Bone marrow (tissue), 2 donors: ENCODE measurements at places on chromosomes 2 and 18.

GRCh38 chr18:7617738-7618422, 50.8 kb downstream of the PTPRM start:
- DNase-seq = no peak

DNA sequence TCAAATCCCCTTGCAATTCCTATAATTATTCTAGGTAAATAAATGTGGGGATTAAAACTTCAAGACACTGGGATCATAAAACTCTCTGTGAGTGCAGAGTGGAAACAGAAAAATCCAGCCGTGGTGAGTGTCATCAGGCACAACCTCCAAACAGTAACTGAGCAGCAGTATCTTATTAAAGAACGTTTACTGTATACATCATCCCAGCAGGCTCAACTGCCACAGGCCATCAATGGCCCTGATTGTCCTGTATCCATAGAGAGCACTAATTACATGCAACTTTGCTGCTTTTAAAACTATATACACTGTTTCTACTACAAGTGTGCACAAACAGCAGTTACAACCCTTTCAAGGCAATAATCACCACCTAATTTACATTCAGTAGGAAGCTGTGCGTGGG, 23.9 kb downstream of the GAREM1 start:
- no peak for DNase-seq

- no peak for DNase-seq
Observed at GRCh38 chr2:40997362-40997761, 545.5 kb upstream of the SLC8A1 start.

DNA sequence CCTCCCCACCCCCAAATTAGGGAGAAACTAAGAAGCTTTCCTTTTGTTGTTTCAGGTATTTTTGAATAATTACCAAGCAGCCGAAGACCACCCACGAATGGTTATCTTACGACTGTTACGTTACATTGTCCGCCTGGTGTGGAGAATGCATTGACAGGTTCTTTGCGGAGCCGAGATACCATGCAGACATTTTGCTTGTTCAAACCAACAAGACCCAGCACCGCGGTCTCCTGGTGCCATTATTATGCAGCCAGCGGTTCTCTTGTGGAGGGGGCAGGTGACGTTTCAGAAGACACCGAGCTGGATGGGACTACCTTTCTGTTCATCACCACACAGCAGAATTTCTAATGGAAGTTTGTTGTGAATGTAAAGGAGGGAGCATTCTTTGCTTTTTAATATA, 43.4 kb downstream of the BCL2L11 start:
- no peak for DNase-seq

DNA sequence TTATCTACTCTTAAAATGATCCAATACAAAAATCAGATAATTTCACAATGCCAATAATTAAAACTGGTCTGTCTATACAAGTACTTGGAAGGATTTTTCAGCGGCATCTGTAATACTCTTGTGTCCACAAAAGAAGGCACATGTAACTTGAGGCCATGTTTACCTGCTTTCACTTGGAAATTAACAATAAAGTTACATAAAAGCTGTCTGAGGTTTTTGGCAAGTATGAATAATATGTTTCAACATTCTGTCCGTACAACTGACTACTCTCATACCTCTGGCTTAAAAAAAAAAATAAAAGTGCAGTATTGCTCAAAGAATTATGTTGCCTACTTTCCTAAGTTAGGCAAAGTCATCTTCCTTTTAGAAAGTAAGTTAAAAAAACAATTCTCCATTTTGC, 253.6 kb downstream of the NBAS start:
- DNase-seq = no peak

DNA sequence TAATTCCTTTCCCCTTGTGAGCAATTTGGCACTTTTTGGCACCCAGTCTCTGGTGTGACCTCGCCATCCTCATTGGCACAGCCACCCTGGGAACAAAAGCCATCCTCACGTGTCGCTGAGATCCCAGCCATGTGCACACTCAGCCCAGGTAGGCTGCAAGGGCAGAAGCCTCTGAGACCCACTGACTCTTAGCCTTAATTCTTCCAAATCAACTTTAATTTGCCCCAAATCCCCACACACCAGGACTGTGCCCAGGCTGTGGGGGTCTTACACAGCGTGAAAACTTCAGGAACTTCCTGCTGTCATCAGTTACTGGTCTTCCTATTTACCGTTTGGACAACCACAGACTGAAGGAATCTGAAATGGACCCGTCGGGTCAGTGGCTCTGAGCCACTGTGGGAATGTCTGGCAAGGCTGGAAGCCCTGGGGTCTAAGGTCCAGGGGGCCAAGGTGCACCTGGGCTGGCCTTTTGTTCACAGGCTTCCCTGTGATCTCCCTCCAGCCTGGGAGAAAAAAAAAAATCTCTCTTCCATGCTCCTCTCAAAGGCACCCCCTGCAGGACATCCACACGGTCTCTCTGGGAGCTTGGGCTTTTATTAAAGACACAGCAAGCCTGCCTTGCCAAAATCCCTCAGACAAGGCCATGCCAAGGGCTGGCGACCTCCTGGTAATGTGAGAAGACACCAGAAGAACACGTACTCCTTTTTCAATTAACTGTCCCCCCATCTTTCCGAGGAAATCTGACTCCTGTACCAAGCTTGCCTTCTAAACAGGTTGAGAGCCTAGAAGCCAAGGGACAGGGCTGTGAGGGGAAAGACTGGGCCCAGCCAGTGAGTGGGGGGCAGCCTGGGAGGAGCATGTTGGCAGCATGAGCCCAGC, 42.1 kb upstream of the LAPTM4A start:
- DNase-seq = no peak

DNA sequence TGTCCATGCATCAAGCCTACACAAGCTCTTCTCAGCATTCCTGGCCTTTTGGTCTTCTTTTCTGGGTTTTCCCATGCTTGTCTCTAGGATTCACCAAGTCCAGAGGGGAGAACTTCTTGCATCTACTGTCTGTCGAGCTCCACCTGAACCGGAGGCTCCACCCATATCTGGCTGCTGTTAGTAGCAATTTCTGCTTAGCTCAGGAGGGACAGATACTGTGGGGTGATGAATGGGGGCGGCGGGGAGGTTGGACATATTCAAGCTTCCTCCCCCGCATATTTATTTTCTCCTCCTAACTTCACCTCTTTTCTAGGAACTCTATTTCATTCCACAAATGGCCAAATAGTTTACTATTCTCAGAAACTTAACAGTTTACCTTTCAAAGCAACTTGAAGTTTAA, 163.5 kb downstream of the PTH2R start:
- DNase-seq = no peak

- DNase-seq = peak; percentile 84
Observed at GRCh38 chr2:173076581-173077345, 1.1 kb downstream of the MAP3K20 start.

GRCh38 chr2:152618193-152618564, 99.1 kb downstream of the PRPF40A start:
- DNase-seq = no peak
